ENCODE measurements at places on chromosomes 5 and 9.

GRCh38 chr5:92956886-92957285 is 624.1 kb downstream of the NR2F1-AS1 start:
- DNase-seq = no peak

DNA sequence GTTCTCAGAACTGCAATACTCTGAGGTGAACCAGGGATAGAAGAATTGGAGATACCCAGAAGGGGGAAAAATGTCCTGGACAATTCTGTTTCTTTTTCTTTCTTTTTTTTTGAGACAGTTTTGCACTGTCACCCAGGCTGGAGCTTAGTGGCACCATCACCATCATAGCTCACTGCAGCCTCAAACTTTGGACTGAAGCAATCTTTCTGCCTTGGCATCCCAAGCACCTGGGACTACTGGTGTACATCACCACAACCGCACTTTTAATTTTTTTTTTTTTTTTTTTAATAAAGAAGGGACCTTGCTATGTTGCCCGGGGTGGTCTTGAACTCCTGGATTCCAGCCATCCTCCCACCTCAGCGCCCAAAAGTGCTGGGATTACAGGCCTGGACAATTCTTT is 1.9 kb downstream of the EMB start:
- no peak for DNase-seq

- no peak for DNase-seq
Measured at GRCh38 chr5:137345396-137345795, 153.7 kb downstream of the SPOCK1 start.

DNA sequence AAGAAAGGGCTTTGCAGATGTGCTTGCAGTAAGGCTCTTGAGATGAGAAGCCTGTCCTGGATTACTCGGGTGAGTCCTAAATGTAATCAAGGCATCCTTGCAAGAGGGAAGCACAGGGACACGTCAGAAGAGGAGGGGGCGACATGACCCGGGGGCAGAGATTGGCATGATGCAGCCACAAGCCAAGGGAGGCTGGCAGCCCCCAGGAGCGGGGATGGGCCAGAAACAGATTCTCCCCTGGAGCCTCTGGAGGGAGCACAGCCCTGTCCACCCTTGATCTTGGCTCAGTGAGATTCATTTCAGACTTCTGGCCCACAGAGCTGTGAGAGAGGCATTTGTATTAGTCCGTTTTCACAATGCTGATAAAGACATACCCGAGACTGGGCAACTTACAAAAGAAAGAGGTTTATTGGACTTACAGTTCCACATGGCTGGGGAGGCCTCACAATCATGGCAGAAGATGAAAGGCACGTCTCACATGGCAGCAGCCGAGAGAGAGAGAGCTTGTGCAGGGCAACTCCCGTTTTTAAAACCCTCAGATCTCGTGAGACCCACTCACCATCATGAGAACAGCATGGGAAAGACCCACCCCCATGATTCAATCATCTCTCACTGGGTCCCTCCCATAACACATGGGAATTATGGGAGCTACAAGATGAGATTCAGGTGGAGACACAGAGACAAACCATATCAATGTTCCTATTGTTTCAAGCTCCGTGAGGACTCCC is 76.1 kb downstream of the ADAMTS2 start:
- no peak for DNase-seq

DNA sequence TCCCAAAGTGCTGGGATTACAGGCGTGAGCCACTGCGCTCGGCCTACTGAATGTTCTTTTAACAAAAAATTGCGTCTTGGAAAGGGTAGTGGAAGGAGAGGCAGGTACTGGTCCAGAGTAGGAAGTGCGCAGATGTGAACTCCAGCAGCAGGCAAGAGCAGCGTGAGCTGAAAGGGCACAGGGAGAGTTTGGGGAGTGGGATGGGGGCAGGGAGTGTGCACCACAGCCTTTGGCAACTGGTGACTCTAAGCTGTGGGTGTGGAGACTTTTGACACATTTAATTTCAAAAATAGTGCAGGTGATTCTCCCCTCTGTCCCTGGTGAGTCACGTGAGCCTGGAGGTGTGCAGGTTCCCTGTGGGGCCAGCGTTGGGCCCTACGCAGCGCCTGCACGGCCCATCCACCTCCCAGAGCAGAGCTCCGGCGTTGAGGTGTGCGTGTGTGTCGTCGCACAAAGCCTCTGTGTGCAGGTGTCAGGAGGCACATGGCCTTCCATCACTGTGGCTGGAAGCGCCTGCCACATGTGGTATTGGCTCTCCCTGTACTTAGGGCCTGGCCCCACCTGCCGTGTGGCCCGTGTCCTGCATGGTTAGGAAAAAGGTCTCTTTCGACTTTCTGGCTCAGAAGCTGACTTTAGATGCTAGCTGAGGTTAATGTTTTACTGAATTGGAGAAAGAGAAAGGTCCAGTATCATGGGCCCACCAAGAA is 11.5 kb downstream of the SQSTM1 start:
- DNase-seq = no peak
